ENCODE measurements at places on chromosomes 3 and 15.

- no peak for DNase-seq
These were observed 22.8 kb downstream of the EIF4E3 start for GRCh38 chr3:71702131-71703024.

GRCh38 chr3:187181454-187182170, 15.7 kb upstream of the RTP1 start:
- no peak for DNase-seq

DNA sequence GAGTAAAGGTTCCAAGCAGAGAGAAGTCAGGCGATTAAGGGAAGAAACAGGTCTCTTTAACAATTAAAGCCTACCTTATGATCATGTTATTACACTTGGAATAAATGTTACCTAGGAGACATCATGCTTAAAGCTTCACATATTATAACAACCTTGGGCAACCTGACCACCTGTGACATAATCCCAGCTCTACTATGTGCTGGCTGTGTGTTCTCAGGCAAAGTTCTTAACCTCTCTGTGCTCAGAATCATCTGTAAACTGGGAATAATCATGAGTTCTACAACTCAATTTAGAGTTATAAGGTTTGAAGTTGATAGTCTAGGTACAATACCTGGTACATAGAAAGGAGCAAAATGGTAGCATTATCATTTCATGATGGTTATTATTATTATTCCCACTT, 159.3 kb downstream of the MAGI1 start:
- DNase-seq = no peak

DNA sequence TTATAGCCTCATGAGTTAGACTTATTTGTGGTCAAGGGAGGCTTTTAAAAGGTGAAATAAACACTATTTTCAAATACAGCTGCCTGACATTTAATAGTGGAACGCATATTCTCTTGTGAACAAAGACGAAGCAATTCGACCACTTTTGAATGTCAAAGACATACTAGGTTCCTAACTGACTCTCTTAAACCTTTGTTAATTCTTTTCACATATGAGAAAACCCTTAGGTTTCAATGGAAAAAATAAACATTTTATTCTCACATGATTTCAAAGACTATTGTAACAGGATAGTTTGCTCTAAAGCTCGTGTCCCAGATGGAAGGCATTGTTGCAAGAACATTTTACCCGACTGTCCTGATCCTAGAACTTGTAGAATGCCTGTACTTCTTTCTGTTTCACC, 74.8 kb upstream of the BOC start:
- no peak for DNase-seq

GRCh38 chr3:179074656-179075055, 3.0 kb upstream of the ZMAT3 start:
- DNase-seq = no peak

DNA sequence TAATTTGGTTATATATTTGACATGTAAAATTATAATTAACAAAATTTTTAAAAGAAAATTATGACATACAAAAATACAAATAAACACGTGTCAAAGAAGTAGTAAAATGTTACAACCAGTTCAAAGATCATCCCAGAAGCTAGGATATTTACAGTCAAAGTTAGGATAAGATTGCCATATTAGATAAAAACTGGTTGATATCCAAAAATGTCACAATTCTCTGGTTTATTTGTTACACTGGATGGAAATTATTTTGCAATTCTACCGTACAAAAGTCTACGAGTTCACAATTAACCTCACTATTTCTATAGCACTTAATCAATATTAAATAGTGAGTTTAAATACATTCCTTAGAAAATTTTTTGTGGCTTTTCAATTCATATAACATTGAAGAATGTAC, 673.8 kb downstream of the GBE1 start:
- DNase-seq = no peak

DNA sequence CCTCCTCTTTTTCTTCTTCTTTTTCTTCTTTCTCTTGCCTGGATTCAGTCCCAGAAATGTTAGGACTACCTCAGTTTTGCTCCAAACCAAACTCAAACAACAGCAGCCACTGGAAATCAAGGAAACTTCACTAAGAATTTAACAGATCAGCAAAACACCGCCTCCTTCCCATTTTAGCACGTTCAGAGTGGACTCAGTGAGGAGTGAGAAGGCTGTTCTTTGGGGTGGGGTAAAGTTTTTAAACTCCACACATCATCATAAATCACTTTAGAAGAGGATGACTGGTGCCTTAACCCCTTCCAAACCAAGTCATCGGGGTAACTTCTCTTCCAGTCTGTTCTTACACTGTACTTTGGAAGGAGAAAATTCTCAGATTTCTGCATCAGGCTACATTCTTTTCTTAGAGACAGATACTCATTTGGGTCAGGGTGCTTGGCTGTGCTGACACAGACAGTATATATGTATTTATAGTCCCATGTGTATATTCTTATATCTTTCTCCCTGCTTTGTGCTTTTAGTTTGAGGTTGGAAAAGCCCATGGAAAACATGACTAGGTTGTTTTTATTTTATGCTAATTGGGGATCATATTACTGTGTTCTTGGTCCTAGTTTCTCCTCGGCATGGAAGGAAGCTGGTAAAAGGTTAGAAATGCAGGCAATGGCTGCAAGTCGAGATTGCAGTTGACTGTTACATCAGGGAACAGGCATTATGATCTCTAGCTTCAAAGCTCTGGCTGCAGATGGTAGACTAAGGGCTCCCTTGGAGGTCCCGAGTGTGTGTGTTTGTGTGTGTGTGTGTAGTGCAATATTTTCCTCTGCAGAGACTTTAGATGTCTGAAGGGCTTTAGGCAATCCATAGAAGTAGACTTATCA, at the start of gene CCDC80:
TSS of gene CCDC80 (minus strand) at position 214 of the 872 bp plus-strand sequence. CDS start 1,238 bp downstream, outside the sequence.
- DNase-seq = no peak

GRCh38 chr3:149004622-149005021, 13.3 kb downstream of the GYG1 start:
- DNase-seq = peak; percentile 88
